CD4-positive, alpha-beta T cell (primary cell): ENCODE measurements at places on chromosomes 4 and X.

DNA sequence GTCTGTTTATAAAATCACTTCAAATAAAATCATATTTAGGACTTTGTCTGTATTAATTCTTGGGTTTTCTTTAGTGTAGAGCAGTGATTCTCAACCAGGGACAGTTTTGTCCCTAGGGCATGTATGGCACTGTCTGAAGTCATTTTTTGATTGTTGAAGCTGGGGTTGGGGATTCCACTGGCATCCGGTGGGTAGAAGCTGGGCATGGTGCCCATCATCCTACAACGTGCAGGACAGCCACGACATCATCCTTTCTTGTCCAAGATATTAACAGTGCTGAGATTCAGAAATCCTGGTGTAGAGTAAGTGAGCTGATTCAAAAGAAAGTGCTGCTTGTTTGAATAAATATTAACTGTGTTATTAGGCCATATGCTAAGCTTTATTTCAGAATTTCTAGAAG, 28.6 kb downstream of the DCLK2 start:
- DNase-seq, result no peak

DNA sequence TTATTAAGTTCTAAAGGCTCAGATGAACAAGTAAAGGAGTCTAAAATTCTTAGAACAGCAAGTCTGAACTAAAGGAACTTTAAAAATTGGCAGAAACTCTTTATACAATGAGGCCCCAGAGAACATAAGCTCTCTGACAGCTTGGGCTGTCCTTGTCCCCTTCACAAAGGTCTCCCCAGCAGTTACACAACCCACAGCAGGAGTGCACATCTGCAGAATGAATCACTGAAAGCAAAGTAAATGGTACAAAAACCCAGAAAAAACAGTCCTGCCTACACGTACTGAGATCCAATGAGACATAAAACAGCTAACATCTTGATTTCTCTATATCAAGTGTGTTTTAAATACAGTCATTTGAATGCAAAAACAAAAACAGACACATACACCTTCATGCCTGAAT, 18.7 kb downstream of the RBBP7 start:
- no peak for DNase-seq

GRCh38 chr4:92969650-92970379, 666.0 kb downstream of the GRID2 start:
- DNase-seq, result no peak

GRCh38 chrX:153992180-153992579, 19.6 kb downstream of the TMEM187 start:
- no peak for DNase-seq

- DNase-seq, result peak; percentile 15
Measured at GRCh38 chrX:124212622-124213021, 119.8 kb upstream of the TEX13D start.

- no peak for DNase-seq
Measured at GRCh38 chrX:24085101-24085500, 30.3 kb downstream of the EIF2S3 start.

GRCh38 chrX:108484251-108484650, 44.6 kb downstream of the COL4A5 start:
- DNase-seq, result no peak

DNA sequence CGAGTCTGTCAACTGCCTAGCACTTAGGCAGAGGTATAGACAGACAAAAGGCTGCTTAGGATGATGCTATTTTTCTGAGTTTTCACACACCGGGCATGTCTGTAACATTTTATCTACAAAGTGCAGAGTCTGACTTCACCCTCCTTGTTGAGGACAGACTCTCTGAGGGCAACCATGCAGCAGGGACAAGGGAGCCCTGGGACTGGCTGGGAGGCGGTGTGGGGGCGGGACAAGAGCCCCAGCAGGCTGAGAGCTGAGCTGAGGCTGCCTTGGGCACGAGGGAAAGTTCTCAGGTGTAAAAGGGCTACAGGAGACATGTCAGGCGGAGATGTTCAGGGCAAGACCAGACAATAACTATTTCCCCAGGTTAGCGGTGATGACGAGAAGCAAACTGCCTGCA, 81.6 kb downstream of the GATB start:
- no peak for DNase-seq

DNA sequence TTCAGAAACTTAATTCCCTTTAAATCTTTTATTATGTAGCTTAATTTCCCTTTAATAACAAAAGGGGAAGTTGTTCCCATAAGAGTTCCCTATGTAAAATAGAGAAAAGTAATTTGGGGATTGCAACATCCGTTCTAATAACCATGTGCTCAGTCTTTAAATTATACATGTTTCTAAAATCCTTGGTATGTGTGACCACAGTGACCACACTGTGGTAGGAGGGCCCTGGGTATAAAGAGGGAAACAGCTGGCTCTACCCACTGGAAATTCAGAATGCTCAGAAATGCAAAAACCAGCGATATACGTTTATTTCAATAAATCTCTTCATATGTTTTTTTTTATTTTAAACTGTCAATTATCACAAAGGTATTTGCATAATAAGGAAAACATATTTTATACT, 219.1 kb downstream of the FGF13 start:
- DNase-seq, result no peak

DNA sequence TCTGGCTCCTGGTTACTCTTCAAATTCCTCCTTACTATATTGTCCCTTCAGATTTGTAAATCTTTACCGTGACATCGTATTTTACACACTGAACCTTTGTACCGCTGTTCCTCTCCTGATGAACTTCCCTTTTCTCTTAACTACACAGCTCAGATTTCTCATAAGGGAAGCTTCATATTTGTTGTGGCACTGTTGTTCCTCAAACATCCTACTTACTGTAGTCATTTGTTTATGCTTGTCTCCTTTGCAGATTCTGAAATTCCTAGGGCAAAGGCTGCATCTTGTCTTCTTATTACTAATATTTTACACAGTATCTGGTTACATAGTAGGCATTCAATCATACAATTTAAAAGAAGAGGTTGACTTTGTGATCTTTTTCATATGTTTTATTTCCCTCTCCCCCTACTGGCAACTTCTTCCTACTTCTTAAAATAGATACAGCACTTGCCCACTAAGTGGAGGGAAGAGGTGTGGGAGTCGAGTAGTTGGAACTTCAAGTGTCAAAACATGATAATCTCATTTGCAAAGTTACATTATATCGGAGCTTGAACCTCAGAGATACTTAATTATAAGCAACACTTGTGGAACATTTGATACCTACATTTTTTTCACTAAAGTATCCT, 50.0 kb downstream of the TET2 start:
- DNase-seq, result peak; percentile 23

GRCh38 chr4:176436293-176436973, 116.7 kb downstream of the SPCS3 start:
- no peak for DNase-seq

DNA sequence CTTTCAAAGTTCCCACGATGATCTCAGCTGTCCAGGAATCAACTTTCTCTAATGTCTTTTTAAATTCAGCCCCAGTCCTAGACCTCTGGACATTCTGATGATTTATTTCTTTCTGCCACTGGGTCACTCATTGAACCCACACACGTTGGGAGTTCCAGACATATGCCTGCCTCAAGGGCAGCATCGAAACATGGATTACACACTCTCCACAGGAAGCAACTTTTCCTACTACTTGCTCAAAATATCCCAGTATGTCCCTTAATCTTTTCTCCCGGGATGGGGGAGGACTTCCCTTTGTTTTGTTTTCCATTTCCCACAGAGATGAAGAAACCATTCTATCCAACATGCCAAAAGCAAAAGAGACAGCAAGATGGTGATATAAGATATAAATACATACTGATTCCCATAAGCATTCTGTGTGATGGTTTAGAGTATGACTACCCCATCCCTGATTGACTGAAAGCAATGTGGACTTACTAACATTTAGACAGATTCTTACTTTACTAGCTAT, 79.8 kb upstream of the PPARGC1A start:
- no peak for DNase-seq

GRCh38 chr4:188934320-188934962, 795.2 kb downstream of the TRIML1 start:
- DNase-seq, result no peak

DNA sequence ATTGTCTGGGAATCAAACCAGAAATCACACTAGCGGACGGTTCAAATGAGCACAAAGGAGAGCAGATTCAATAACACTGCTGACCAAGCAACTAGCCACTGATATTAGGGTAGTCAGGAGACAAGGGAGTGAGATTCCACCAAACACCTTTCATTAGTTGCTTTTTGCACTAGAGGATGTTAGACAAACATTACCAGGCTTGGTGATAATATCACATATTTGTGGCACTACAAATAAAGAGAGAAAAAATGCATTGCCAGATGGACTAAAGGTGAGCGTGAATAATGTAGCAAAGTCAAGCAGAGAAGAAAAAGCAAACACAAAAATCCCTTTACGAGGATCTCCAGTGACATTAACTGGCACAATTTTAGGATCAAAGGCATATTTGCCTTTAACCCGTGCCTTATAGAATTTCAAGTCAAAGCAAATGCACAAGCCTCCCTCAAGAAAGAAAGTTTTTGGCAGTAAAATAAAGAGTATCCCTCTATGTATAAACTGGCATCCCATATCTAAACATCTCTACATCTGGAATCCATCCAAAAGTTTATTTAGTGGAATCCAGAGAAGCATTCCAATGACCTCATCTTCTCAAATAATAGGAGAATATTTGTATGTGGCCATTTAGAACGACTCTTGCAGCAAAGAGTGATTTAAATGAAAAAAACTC, 290.9 kb downstream of the KCTD8 start:
- DNase-seq, result no peak

GRCh38 chr4:168691631-168692369, 194.9 kb downstream of the PALLD start:
- DNase-seq, result no peak

DNA sequence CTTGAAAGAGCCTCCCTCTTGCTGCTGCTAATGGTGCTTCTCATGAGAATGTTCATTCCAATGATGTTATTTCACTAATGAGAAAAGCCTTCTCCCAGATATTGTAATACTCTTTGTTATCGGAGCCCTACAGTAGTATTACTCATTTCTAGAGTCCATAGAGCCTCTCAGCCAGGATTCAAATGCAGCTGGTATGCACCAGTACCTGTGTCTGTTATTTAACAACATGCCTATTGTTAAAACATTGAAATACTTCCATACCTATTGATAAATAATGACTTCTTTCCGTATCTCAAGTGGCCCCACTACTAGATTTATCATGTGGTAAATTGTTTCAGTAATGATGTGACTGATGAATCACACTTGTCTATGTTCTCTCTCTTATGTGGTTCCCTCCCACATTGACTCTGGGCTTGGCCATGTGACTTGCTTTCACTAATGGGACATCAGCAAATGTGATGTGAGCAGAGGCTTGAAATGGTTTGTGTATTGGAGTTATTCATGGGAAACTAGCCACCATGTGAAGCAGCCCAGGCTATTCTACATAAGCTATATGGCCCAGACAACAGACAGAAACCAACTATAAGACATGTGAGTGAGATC, 207.6 kb downstream of the THOC2 start:
- no peak for DNase-seq

DNA sequence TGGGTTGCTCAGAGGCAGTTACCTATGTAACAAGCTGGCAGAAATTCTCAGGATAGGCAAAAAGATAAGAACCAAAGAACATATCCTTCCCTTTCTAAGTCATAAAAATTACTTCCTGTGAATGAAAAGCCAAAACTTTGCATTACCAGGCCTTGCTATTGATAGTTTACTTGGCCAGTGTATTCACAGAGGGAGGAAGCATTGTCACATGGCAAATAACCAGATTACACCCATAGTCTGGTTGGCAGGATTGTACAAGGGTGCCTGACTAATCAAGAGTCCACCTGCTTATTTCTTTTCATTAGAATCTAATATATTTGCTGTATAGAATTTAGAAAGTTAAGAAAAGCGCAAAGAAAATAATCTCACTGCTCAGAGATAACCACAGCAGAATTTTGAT, 14.1 kb downstream of the XIAP start:
- no peak for DNase-seq

- no peak for DNase-seq
Measured at GRCh38 chr4:105147016-105147552, 408 bp downstream of the TET2 start.

- no peak for DNase-seq
Measured at GRCh38 chrX:2188330-2188792, 312.4 kb downstream of the DHRSX start.

- peak; percentile 58 for DNase-seq
Measured at GRCh38 chrX:118528071-118528737, 32.6 kb downstream of the DOCK11 start.

GRCh38 chr4:81498551-81499099, 26.9 kb upstream of the RASGEF1B start:
- no peak for DNase-seq

DNA sequence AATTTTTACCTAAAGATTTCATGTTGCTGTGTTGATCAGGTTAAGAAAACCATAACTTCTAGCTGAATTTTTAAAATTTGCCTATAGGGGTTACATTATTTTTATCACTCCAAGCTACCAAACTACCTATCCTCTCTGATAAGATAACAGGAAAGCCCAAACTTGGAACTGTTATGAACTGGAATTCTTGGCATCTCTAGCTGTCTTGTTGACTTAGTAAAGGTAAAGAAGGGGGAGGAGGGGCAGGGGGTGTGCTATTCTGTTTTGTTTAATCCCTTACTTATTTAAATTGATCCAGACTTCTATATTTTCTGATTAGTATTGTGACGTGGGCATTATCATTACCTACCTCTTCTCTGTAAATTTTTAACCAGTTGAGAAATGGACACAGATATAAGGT, 54.7 kb downstream of the SLAIN2 start:
- no peak for DNase-seq

- no peak for DNase-seq
Measured at GRCh38 chr4:170374770-170375169, 285.0 kb upstream of the AADAT start.

- no peak for DNase-seq
Measured at GRCh38 chr4:8451440-8452182, 11.0 kb downstream of the TRMT44 start.

- DNase-seq, result no peak
Measured at GRCh38 chr4:105936901-105937300, 41.6 kb downstream of the NPNT start.

DNA sequence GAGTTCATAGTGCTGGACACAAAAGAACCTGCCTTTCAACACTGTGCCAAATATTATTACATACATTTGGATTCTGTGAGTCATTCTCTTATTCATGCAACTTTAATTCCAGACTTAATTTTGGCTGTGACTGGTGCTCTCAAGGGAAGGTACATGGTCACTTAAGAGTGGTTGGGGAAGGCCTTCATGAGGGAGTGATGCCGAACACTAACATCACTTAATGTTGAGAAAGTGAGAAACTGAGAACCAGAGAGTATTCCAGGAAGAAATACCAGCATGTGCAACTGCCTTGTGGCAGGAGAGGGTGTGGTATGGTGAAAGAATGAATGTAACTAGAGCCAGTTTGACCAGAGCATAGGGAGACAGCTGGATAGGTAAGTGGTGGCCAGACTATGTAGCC, 41.5 kb upstream of the FHDC1 start:
- no peak for DNase-seq

GRCh38 chr4:160175064-160175643, 1072.3 kb downstream of the RAPGEF2 start:
- DNase-seq, result no peak

GRCh38 chr4:2245787-2246275, 3.9 kb upstream of the HAUS3 start:
- DNase-seq, result no peak

GRCh38 chr4:94871644-94872305, 114.0 kb downstream of the BMPR1B start:
- DNase-seq, result no peak

GRCh38 chr4:84977396-84977795, 10.9 kb upstream of the WDFY3 start:
- DNase-seq, result no peak

GRCh38 chr4:163804001-163804400, 309.5 kb downstream of the TMA16 start:
- no peak for DNase-seq

GRCh38 chr4:57147335-57148060, 37.3 kb upstream of the IGFBP7 start:
- no peak for DNase-seq
